ENCODE measurements at places on chromosomes 7 and 10.

DNA sequence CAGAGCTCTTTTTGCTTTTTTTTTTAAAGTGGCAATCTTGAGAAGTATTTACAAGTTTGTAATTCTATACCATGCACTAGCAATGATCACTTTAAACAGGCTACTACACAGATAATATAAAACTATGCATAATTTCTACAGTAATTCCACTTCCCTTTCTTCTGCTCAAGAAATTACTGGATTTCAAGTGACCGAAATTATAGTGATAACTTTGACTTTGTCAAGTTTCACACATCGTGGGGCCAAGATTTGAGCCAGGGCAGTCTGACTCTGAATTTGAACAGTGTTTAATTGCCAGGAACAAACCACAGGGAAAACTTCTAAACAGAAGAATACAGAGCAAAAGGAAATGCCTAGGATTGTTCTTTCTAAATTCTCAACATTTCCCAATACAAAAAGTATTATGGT is 288.3 kb upstream of the MKLN1 start:
- no peak for DNase-seq

DNA sequence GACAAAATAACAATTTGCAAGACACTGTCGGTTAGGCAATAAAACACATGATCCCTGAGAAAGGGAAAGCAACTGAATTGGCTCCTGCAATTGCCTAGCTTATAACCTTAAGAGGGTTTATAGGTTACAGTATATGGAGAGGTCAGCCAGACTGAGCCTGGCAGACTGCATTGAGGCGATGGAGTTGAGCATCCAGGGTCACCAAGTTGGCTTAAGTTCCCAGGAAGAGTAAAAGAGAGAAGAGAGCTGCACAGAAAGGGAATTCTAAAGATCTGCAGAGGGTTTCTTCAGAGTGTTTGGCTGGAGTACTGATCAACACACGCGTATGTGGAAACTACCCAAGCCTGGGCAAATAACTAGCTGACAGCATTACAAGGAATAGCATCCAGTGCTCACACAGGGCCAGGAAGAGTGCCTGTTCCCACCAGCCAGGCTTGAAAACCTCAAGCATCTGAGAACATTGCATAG is 11.2 kb downstream of the ANKMY2 start:
- DNase-seq: peak; percentile 35

GRCh38 chr7:81469869-81470723 is 299.8 kb downstream of the HGF start:
- peak; percentile 66 for DNase-seq

GRCh38 chr10:78798976-78799730 is 269.6 kb upstream of the ZMIZ1 start:
- DNase-seq: no peak

- no peak for DNase-seq
Measured at GRCh38 chr7:80981405-80981804, 62.6 kb upstream of the SEMA3C start.

DNA sequence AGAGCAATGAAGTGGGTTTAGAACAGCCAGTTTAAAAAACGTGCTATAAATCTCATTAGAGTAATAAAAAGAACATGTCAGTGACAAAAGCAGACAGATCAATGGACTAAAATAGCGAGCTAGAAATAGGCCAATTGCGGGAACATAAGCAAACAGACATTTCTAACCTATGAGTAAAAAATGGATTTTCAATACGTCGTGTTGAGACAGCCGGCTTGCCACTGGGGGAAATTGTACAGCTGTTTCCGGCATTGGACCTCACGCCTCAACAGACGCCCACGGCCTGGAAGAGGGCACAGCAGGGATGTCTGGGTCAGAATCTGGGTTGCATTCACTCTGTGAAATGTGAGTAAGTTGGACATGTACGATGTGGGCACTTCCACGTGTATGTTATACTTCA is 92.9 kb downstream of the SVOPL start:
- no peak for DNase-seq

- DNase-seq: no peak
Measured at GRCh38 chr10:61028861-61029361, 84.9 kb upstream of the RHOBTB1 start.

DNA sequence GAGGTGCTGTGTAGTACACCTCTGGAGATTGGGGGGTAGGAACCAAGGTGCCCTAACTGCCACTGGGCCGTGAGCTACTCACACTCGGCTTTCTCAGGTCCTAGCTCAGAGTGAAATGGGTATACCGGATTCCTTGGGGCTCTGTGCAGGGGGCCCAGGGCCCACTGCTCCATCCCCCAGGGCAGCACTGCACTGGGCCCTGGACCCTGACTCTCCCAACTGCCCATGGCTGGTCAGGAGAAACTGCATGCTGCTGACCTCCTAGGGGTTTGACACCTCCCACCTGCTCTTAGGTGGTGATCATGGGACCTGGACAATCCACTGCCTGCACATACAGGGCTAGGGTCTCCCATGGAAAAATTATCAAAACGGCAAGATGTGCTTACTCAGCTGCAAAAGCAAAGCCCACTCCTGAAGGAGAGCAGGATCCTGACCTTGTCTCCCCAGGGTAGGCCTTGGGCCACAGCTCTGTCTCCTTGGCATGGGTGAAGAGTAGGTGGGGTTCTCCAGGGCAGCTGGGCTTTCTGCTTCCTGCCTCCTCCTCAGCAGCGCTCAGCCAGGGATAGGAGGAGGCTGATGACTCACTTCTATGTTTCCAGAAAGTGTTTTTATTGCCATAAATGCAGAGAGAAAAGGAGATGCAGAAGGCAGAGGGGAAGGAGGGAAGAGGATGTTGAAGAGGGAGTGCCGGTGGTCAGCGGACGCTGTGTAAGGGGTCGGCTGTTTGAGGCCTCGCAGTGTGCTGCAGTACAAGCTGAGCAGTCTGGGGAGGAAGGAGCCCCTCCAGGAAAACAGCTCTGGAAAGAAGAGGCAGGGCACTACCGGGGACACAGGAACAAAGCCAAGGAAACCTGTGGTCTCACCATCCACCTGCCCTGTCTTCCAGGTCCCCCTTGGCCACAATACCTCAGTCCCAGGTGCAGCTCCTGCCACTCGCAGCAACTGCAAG is 107.8 kb downstream of the ARHGAP22 start:
- DNase-seq: no peak

GRCh38 chr10:85421421-85421820 is 945.2 kb downstream of the GRID1 start:
- no peak for DNase-seq

DNA sequence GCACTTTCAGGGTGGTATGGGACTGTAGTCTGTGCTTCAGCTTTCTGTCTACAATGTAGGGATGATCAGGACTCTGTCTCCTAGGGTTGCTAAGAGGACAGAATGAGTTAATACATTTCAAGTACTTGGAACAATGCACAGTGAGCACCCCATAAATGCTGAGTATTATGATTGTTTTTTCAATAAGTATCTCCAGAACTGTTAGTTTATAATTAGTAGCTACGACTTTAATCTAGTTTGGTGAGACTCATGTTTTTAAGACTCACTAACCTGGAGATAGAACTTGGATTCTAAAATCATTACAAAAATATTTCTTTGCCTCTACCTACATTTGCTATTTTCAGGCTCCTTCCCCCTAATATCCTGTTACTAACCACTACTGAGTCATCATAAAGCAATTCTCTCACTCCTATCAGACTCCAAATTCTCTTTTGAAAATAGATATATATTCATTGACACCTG is 95.3 kb downstream of the CPED1 start:
- no peak for DNase-seq

DNA sequence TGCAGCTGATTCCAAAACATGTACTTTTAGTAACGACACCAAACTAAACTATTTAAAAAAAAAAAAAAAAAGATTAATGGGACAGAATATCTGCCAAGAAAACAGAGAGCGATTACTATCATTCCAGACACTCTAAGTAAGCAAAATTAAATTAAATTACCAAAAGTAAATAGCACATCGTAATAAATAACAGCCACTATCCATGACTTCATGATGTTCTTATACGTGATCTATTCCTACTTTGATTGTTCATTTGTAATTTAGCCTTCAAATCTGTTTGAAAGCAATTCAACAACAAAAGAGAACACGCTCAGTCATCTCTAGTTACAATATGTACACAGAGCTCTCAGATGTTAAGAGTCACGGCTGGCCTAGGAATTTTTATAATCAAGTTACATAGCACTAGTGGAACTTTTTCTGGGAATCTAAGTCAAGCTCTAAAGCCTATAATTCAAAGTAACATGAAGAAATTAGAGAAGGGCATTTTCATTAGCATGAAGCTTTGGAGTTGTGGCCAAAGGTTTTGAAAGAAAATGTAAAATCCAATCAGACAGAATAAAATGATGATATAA is 241.7 kb upstream of the NEBL start:
- DNase-seq: no peak

DNA sequence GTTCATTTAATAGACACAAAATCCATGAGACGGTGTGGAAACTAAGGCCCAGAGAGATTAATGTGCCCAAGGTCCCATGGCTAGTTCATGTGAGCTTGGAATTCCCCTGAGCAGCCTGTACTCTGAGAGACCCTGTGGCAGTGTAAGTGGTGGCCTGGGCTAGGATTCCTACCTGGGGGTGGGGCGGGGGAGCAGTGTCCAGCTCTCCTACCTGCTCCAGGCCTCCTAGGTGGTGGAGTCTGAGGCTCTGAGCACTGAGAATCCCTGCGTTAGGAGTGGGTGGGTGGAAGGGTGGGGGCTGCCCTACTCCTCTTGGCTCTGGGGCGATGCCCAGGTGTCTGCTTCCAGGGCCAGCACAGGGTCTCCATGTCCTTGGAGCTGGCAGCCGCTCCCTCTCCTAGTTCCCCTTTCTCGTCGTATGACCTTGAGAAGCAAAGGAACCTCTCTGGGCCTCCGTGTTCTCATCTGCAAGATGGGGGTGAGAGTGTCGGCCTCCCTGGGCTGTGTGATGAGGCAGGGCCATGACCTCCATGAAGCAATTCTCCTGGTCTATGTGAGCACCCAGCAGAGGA is 2.5 kb downstream of the SNCG start:
- no peak for DNase-seq

DNA sequence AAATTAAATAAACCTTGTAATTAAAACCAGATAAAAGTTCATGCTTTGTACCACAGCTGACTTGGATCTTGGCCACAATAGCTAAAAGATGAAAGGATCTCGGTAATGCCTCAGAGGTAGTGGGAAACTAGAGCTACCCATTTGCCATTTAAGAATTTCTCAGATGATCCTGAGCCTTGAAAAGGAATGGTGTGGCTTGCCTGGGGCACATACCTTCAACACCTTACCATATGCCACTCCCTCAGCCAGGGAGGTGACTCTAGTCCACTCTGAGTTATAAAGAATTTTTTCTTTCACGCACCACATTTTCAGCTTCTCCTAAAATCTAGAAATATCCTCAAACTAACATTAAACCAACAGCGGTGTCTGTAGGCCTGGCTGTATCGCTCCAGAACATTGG is 516.3 kb upstream of the TEX47 start:
- DNase-seq: no peak

- no peak for DNase-seq
Measured at GRCh38 chr10:97647556-97647955, 7.1 kb downstream of the PI4K2A start.

DNA sequence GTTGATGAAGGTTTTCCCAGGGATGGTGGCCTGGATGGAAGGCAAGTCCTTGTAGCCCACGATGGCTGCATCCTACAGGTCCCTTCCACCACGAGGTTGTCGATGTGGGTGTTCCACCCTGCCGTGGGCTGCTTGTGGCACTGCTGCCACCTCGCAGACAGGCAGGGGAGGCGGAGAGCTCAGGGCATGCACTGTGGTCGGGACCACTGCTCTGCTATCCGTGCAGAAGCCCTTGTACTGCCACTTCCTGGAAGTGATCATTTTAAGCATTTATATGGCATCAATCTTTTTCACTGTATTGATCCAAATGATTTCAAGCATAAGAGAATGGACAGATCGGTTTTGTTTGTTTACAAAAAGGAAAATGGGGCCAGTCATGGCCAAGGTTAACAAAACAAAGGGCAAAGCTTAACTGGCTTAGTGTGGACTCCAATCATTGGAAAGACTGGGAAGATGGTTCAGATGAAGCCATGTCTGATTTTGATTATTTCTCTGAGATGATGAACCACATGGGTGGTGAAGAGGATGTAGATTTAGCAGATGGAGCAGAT is 8.2 kb upstream of the CYP17A1 start:
- DNase-seq: no peak

DNA sequence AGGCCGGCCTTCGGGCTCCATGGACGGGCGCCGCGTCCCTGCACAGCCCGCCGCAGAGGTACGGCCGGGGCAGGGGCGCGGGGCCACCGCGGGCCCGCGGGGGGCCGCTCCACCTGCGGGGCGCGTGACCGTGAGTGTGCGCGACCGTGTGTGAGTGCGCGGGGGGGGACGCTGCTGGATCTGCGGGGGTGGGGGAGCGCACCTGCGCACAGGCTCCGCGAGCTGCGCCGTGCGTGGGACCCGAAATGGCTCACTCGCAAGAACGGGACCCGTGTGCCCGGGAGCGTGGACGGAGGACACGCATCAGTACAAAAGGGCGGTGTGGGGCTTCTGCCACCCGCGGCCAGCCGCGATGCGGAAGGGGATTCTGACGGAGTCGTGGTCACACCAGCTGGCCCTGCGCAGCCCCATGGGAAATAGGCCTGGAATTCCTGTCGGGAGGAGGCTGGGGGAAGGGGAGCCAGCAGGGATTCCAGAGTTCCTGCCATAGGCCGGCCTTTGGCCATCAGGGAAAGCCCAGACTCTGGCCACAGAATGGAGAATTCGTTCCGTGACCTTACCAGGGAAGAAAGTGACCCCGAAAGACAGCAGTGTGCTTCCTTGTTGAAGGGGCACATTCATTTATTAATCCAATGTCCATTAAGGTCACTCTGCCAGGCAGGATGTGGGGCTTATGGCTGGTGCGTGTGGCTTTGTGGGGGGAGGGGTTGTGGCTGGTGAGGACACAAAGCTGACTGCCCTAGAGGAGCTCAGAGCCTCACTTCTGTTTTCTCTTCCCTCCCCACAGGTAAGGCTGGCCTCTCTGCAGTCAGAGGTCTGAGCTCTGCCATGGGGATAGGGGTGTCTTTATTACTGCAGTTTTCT is 494 bp downstream of the REPIN1 start:
- peak; percentile 53 for DNase-seq

DNA sequence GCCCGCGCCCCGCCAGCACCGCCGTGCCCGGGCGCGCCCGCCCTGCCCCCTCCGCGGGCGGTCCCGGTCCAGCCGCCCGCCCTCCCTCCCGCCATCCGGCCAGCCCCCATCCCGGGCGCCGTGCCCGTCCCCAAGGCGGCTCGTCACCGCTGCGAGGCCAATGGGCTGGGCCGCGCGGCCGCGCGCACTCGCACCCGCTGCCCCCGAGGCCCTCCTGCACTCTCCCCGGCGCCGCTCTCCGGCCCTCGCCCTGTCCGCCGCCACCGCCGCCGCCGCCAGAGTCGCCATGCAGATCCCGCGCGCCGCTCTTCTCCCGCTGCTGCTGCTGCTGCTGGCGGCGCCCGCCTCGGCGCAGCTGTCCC is at the start of gene HTRA1:
Gene HTRA1 (plus strand): TSS at position 187 of the 362 bp plus-strand sequence. CDS start 100 bp downstream, at position 287.
- peak; percentile 91 for DNase-seq

DNA sequence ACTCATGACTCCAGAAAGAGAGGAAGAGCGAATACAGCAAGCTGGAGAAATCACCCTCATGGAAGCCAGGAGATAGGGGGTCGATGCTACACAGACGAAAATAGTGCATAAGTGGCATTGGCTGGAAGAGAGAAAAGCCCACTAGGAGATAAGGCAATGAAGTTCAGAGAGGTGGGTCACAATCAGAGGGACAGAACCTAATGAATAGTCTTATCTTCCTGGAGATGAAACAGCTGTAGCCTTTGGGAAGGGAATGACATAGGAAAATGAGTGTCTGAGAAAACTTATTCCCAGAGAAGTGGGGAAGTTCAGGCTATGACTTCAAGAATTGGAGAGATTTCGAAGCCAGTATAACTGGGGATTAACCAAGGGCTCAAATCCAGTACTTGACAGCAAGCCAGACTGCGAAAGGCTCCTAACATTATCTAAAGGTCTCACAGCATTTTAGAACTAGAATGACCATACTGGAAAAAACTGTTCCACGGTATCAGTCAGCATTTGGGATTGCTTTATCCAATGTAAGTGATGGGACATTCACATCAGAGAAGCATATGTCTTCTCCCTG is 211.1 kb downstream of the ZNF365 start:
- no peak for DNase-seq

All from globus pallidus (tissue), 1 donor.